ENCODE measurements at places on chromosomes 2 and 18.

DNA sequence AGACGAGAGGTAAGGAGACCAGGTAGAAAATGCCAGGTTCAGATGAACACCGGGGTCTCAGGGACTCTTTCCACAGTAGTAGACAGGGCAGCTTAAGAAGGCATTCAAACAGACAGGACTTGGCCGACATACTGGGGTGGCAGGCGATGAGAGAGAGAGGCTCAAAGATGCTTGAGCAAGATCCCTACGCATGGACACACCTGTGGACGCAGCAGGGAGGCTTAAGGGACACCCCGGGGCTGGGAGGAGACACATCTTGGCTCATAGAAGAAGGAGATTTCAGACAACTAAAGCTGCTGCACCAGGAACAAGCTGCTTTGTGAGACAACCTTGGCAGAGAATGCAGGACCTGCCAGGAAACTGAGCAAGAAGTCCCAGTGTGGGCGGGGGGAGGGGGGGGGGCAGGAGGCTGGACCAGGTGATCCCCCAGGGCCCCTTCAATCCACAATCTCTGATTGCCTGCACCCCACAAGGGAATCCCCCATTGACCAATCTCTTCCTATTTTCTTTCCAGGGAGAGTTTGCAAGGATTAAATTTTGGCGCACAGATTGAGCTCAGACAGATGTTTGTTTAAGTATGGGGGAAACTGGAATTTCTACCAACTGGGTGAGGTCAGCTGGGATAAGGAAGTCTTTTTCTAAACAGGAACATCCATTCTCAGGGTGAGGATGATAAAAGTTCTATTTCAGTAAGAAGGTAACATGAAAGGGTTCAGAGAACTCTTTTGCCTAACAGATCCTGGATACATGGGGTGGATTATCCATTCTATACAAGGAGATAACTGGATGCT, 400.7 kb downstream of the NBAS start:
- no peak for DNase-seq

GRCh38 chr18:29181151-29181901, 1004.4 kb upstream of the CDH2 start:
- DNase-seq, result no peak

- DNase-seq, result no peak
Measured at GRCh38 chr2:128196026-128196425, 105.0 kb downstream of the UGGT1 start.

- no peak for DNase-seq
Measured at GRCh38 chr2:180497621-180498152, 482.7 kb upstream of the UBE2E3 start.

DNA sequence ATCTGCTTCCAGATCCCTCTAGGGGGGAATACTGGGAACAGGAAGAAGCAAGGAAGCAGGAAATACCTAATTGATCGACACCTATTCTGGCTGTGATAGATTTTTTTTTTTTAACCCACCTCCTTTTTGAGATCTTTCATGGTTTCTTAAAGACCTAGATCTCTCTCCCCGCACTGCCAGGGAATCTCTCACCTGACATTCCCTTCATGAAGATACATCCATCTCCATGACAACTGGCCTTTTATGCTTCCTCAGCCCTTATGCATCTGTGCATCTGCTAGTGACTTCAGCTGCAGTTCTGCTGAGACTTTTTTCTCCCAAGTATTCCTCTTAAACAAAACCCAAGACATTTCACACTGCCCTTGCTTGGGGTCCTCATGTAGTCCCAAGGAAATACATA, 21.1 kb upstream of the CPO start:
- no peak for DNase-seq

GRCh38 chr2:236662231-236663185, 92.9 kb downstream of the ACKR3 start:
- DNase-seq, result no peak

DNA sequence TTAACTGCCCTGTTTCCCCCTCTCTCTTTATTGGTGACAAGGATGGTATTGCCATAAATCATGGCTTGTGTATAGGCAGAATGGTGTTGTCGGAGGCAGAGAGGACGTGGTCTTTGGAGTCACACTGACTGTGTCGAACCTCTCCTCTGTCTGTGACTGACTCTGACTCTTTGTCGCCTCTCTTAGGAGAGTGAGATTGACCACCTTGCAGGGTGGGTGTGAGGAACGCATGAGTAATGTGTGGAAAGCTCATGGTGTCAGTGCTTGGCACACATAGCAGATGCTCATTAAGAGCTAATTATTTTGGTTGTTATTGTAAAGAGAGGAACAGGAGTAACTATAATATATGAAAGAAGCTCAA, 145.6 kb downstream of the TTC27 start:
- DNase-seq, result no peak

DNA sequence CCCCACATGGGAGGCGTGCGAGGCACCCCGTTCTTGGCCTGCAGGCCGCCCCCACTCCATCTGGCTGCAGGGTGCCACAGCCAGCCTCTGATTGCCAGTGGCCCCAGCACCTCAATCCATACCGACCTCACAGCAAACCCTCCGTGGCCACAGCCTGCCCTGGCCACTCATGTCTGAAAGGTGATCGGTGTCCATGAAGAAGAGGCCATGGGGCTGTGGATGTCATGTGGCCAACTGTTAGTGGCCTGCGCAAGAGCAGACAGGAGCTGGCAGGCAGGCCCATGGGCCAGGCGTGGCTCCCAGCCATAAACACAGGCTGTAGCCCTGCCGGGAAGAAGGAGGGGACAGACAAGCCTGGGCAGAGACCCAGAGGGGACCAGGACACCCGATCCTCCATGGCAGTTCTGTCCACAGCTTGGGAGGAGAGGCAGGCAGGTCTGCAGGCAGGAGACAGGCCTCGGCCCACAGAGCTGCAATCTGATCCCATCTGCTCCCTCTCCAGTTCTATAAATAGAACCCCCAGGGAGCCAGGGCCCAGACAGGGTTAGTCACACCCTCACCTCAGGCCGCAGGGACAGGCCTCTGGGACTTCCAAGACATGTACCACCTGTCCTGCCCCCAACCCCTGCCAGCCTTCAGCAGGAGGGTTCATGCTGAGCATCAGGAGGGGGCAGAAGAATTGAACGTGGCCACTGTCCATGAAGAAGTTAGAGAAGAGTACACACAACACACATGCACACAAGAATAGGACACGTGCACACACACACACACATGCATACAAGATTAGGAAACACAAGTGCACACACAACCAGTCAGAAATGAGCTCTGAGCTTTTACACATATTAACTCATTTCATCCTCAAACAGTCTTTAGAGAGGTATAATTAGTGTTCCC, 16.9 kb downstream of the STEAP3 start:
- no peak for DNase-seq

GRCh38 chr2:11359865-11360264, 15.4 kb upstream of the ROCK2 start:
- DNase-seq, result no peak

DNA sequence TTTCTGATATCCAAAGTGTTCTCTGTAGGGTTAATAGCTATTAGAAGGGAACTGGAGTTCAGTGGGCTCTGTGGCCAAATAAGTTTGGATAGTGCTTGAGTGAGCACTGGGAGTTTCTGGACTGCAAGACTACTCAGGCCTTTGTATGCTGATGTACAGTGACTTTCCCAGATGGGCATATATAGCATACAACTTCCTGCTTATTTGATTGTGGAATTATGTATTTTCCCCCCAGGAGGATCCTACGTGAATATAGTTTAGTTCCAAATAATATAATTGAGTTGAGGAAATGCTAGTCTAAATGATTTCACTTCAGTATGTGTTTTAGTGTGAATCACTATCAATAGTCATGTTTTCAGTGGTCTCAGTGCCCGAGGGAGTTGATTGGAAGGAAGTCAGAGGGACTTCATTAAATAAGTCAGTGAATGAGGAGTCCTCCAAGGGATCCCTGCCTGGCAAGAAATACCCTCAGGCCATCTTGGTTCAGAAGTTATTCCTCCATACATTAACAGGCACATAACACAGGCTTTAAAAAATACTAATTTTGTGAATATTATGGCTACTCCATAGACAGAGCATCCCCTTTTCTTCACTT, 251.4 kb downstream of the PRKCE start:
- no peak for DNase-seq

- peak; percentile 17 for DNase-seq
Measured at GRCh38 chr2:98822301-98823164, 91.6 kb upstream of the MGAT4A start.

DNA sequence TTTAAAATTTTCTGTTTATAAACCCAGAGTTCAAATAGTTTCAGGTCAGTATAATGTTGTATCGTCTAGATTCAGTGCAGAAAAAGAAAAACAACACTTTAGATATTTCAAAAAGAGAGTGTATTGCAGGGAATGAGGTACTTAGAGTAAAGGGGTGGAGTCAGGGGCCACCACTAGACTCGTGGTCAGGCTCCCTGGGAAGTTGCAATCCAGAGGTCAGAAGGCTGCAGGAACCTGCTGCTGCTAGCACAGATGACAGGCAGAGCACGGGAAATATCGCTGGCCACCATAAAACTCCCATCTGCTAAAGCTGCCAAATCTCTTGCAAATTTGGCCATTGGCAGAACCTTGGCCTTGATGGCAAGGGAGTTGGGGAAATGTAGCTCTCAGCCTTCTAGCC, 64.6 kb downstream of the THNSL2 start:
- DNase-seq, result no peak

GRCh38 chr2:230541934-230542380, 126.0 kb downstream of the SP100 start:
- no peak for DNase-seq

GRCh38 chr2:8580316-8581233, 101.3 kb upstream of the ID2 start:
- DNase-seq, result no peak

DNA sequence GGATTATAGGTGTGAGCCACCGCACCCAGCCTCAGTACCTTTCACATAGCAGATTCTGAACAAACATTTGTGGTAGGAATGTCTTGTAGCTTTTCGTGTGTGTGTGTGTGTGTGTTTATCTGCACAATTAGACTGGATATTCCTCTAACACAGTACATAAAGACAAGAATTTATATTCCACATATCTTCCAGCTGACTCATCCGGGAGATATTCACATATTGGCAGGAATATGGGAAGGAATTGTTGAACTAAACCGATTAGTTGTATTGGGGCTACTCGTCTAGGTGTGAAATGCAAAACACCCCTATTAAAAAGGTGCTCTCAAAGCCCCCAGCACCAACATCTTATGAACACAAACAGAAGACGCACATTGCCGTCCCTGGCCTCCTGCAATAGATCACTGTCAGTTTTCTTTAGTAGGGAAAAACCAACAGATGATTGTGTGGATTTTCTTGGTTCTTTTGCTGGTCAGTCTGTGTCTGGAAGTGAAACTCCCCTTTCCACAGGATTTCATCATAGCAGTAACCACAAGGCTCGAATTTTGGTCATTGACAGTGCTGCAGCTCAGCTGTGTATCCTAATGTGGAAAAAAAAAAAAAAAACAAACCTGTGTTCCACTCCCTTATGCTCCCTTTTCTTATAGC, 208.5 kb upstream of the ACVR2A start:
- no peak for DNase-seq

GRCh38 chr2:163348857-163349380, 386.9 kb downstream of the FIGN start:
- DNase-seq, result no peak

- no peak for DNase-seq
Measured at GRCh38 chr2:217383620-217384019, 523.8 kb upstream of the TNP1 start.

DNA sequence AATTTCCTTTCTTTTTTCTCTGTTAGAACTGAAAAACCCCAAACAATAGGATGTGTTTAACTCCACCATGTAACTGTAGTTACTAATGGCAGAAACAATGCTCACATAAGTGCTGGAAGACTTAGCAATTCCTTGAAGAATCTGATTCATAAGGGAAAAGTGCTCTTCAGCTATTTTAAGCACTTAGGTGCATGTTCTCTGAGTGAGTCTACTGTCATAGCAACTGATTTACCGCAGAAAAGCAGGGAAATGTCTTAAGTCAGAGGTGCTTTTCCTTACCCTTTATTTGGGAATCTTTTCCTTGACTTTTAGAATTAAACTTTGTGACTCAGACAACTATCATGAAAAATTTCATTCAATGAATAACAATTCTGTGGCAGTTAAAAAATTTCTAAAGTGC, 65.4 kb upstream of the NABP1 start:
- no peak for DNase-seq

DNA sequence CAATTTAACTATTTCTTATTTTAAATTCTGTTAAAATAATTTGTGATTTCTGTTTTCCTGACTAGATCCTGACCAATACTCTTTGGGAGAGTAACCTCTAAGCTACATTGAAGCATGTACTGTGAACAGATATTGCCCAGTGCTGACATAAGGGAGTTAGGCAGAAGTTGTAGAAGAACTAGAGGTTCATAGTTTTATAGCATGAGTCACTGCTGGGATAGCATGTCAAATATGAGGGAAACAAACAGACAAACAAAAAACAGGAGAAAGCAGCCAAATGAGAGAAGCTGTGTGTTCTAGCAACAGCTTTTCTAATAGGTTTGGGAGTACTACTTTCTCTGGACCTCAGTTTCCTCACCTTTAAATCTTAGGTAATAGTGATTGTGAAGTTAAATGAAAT, 72.4 kb downstream of the CERS6 start:
- DNase-seq, result no peak

- no peak for DNase-seq
Measured at GRCh38 chr18:60053747-60054304, 154.0 kb downstream of the PMAIP1 start.

DNA sequence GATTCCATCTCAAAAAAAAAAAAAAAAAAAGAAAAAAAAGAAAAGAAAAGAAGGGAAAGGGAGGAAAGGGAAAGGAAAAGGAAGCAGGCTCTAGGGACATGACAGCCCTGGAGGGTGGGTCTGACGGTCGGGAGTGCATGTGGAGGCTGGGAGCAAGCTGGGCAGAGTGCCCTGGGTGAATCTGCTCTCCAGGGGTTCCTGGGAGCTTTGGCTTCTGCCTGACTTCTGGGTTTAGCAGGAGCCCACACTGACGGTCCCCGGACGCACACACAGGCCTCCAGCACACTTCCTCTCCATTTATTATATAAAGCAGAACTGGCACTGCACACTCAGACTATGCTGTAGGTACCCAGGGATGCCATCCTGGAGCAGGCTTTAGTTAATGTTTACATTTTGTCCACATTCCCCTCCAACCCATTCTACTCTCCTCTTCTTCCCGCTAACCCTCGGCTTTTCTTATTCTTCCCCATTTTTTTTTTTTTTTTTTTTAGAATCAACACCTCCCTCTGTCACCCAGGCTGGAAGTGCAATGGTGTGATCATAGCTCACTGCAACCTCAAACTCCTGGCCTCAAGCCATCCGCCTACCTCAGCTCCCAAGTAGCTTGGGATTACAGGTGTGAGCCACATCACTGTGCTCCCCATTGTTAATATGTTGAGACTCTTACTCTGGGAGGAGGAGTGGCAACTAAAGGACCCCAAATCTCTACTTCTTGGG, 151.1 kb upstream of the SLC1A4 start:
- DNase-seq, result no peak

- no peak for DNase-seq
Measured at GRCh38 chr2:47243596-47244323, 88.7 kb upstream of the STPG4 start.

All from stimulated activated CD8-positive, alpha-beta memory T cell treated with anti-CD3 and anti-CD28 coated beads, Interleukin-4, amount 100 ng/mL, for 4 hours (primary cell).